Urinary bladder (tissue), 4 donors: ENCODE measurements at places on chromosomes 11 and 22. TPM values are rescaled to one million over a fixed set of nuclear protein-coding genes. Genes with fewer than 3 reads are reported as not detected.

CRYBB3 gene
- not detected for polyA plus RNA-seq

DGKZ gene
- 47.8 TPM for polyA plus RNA-seq

C11orf16 gene
- polyA plus RNA-seq = not detected

HORMAD2 gene
- polyA plus RNA-seq = 0.04 TPM

RIMBP3B gene
- 0.05 TPM for polyA plus RNA-seq

BATF2 gene
- polyA plus RNA-seq = 5.8 TPM

SLC6A5 gene
- polyA plus RNA-seq = not detected

OR2AT4 gene
- polyA plus RNA-seq = not detected

RIBC2 gene
- 0.51 TPM for polyA plus RNA-seq

SCGB1C1 gene
- not detected for polyA plus RNA-seq

CECR2 gene
- polyA plus RNA-seq = 0.51 TPM
